T47D (cell line): ENCODE measurements at places on chromosomes 4 and X.
A peak's percentile ranks its signal among the peaks of the same experiment; 100 is the strongest.

GRCh38 chr4:173528378-173529321 lies 1.4 kb downstream of the HAND2 start:
- DNase-seq = no peak

DNA sequence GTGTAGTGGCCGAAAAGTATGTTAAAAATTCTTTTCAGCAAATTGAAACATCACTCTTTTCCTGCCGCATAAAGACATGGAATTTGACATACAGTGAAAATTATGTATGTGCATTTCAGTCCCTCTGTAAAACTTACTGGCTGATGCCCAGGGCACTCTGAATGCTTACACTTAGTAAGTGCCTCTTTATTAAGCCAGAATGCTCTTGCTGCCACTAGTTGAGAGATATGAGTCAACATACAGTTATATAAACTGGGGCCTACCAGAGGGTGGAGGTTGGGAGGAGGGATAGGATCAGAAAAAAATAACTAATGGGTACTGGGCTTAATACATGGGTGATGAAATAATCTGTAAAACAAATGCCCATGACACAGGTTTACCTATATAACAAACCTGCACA lies 38.1 kb upstream of the TRPC5 start:
- no peak for DNase-seq

- DNase-seq = no peak
These were observed 1140.6 kb downstream of the SH3BGRL start for GRCh38 chrX:82342531-82342930.

DNA sequence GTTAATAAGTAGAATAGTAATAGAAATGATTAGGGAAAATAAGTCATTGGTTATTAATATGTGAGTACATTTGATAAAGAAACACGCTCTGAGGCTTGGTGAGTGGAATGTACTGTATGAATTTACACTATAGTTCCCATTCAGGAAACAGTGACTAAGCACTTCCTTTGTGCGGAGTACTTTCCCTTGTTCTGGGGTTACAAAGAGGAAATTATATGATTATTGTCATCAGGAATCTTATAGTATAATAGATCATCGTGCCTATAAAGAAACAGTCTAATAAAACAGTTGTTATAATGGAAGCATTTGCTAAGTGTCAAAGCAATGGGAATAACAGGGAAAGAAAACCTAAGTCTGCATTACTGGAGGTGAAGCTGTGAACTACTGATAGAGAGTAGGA lies 138.0 kb downstream of the RPA4 start:
- no peak for DNase-seq

DNA sequence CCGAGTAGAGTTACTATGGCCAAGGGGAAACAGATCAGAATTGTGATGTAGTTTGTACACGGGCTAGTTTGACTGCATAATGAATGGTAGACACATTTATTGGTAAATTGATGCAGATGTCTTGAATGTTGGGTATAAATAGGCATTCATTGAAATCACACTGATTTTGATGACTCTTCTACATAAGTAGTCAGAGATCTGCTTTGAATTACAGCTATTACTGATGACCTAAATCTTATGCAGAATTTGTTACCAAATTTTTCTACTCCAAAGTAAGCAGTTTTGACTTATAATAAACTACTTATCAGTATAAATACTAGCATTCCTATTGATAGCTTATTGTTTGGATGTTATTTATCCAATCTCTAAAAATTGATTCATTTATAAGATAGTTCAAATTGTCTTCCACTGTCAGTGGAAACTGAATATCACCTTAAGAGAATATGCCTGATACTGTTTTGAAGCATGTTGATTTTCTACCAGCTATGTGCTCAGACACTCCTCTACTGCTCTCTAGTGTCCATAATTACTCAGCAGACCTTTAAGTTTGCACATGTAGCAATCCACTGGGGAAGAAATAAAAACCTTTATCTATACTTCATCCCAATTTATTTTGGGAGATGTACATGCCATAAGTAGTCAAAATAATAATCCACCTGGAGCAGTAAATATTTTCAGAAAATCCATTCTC lies 120.3 kb downstream of the RASL11B start:
- peak; percentile 65 for DNase-seq

DNA sequence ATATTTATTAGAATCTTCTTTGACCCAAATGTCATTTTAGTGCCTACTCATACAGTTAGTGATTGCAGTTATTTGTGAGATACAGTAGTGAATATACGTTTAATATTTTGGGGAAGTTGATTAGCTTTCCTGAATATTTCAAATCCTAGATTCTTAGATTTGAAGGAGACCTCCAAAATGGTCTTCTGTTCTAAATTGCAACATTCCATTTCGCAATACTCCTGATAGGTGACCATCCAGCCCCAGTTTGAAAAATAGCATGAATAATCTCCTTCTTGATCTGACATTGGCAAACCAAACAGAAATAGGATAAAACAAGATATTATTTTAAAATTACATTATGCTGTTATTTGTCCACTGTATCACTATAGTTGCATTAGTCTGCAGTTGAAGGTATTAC lies 505.6 kb downstream of the GRID2 start:
- no peak for DNase-seq

DNA sequence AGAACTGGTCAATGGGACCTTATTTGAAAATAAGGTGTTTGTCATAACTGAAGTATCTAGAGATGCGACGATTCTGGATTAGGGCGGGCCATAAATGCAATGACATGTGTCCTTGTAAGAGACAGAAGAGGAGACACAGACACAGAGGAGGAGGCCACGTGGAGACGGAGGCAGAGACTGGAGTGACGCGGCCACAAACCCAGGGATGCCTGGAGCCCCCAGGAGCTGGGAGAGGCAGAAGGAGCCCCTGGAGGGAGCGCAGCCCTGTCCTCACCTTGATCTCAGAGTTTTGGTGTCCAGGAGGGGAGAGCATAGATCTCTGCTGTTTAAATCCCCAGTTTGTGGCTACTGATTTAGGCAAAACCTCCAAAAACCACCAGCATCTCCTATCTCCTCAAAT lies 5.0 kb downstream of the GTPBP6 start:
- no peak for DNase-seq

DNA sequence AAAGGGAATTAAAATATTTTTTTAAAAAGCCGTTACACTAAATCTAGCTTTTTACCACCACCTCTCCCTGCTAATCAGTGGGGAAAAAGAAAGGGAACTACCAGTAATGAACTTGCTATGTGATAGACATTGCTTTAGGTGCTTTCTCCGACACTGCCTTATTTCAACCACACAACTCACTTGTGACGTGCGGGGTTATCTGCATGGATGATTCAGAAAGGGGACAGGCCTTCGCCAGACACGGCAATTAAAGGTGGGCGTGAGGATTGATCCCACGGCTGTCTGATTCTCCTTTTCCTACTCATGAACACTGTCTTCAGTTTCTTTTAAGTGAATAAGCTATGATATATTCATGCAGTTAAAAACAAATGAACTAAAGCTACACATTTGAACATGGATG lies 882 bp upstream of the CXCR3 start:
- no peak for DNase-seq

DNA sequence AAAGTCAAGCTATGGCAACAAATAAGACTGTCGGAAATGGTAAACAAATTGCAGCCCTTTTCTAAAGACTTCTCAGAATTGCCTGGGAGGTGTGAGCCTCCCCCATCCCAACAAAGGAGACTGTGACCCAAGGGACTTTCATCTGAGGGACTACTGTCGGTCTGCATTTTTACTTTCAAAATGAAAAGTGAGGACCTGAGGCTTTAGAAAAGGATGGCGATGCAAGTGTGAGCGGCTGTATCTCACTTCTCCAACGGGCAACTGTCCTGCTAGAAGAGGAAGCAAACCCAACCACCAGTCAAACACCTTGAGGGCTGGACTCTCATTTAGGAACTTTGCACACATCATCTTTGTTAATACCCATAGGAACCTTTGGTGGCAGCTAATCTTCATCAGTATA lies 62.6 kb upstream of the CLNK start:
- DNase-seq = no peak

DNA sequence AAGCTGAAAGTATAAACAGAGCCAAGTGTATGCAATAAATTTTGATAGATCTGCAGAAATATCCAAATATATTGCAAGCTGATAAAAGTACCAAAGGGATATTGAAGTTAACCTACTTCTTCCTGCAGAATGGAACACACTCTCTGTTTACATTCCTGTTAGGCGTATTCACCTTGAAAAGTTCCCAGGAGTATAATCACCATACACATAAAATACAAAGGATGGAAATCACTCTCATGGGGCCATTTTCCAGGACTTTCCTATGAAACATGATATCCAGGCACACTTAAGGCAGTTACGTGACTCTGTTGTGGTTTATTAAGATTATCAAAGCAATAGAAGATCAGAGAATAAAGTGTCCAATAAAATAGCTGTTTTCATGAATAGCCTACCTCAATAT lies 1142.3 kb downstream of the NLGN4X start:
- DNase-seq = no peak

- DNase-seq = peak; percentile 58
These were observed 94.3 kb downstream of the ANAPC10 start for GRCh38 chr4:145003675-145004074.

DNA sequence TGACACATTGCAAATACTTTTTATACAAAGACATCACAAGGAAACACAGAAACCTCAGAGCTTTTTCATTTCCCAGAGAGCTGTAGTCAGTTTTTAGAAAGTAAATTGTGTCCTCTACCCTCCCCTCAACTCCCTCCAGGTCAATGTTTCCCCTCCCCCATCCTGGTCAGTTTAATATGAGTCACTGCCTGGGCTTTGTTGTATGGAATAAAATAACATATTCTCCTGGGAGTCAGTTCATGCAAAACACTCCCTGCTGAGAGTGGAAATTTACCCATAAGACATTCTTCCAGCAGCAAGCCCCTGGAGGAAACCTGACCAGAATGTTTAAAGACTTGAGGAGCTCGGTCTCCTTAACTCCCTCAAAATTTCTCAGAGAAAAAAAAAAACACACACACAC lies 270.1 kb upstream of the LDB2 start:
- DNase-seq = no peak

GRCh38 chr4:107017443-107018343 lies 18.4 kb downstream of the DKK2 start:
- no peak for DNase-seq

- no peak for DNase-seq
These were observed 25.0 kb downstream of the NLGN4X start for GRCh38 chrX:6203462-6204215.

- no peak for DNase-seq
These were observed 357.5 kb downstream of the RAPGEF2 start for GRCh38 chr4:159460371-159460770.

GRCh38 chrX:35557916-35558315 lies 240.2 kb upstream of the MAGEB16 start:
- no peak for DNase-seq

GRCh38 chr4:16617435-16617834 lies 281.0 kb downstream of the LDB2 start:
- no peak for DNase-seq

- no peak for DNase-seq
These were observed 53.1 kb downstream of the ARHGEF38 start for GRCh38 chr4:105605493-105605892.

DNA sequence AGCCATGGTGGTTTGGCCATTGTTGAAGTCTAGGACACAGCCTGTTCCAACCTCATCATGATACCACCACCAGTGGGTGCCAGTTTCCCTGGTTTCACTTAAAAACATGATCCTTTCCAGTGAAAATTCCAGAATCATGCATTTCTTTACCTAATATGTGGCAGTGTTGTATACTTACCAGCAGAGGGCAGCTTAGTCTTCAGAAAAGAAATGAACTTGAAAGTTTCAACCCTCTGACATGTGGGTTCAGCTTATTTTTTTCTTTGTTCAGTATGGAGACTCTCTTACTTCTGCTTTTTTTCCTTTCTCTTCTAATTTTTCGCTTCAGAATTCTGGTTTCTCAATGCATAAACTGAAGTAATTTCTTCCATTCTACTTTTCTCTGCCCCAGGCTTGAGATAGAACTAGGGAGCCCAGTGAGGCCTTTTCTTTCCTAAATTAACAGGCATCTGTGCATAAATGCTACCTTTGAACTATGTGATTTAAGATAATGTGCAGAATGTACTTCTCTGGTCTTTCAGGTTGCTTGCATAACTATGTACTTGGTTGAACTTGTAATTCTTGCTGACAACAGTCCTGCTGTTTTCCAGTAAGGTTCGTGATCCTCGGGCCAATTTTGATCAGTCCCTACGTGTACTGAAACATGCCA lies 10.7 kb downstream of the LIAS start:
- DNase-seq = no peak

DNA sequence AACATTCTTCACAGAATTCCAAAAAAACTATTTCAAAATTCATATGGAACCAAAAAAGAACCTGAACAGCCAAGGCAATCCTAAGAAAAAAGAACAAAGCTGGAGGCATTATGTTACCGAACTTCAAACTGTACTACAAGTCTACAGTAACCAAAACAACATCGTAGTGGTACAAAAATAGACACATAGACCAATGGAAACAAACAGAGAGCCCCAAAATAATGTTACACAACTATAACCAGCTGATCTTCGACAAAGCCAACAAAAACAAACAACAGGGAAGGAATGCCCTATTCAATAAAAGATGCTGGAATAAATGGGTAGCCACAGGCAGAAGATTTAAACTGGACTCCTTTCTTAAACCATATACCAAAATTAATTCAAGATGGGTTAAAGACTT lies 1189.6 kb downstream of the PCDH18 start:
- no peak for DNase-seq

DNA sequence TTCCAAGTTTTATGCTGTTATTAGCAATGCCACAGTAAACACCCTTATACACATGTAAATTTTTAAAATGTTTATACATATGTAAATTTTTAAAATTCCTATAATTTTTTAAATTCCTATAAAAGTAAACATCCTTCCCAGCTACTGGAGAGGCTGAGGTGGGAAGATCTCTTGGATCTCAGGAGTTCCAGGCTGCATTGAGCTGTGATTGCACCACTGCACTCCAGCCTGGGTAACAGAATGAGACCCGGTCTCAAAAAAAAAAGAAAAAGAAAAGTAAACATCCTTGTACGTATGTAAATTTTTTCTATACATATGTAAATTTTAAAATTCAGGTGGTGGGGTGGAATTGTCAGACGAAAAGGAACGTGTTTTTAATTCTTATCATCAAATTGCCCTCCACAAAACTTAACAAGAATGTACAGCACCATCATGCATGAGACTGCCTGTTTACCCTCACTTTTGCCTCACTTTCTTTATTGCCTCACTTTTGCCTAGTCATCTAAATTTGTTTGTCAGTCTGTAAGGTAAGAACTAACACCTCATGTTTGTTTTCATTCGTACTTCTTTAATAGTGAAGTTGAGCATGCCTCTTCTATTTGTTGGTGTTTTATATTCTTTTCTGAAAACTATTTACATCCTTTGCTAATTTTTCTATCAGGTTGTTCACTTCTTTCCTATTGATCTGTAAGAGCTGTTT lies 8.0 kb downstream of the SLC7A3 start:
- no peak for DNase-seq

- DNase-seq = no peak
These were observed 5.2 kb downstream of the TFE3 start for GRCh38 chrX:49037883-49038475.

GRCh38 chr4:88857588-88857987 lies 160.0 kb upstream of the NAP1L5 start:
- DNase-seq = no peak

DNA sequence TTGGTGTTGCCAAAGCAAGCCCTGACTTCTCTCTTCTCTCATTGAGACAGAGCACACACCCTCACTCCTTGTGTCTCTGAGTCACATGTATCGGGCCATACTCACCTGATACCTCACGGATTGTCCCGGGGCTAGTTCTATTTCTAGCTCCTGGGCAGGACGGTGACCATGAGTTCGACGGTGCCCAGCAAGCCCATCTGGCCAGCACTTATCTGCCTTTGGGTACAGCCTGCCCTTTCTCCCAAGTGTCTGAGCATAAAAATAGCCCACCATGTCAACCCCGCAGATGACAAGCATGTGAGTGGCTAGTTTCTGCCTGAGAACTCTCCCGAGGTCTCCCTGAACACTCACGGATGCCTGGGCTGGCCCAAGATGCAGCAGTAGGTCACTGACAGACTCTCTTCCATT lies 158.5 kb downstream of the DHRSX start:
- no peak for DNase-seq
